A549 treated with Hydrocortisone at 1 μM for 4 hours (cell line): ENCODE measurements at places on chromosomes 5 and 9. TPM values are rescaled to one million over a fixed set of nuclear protein-coding genes. Genes with fewer than 3 reads are reported as not detected.

SH3TC2 gene
- total RNA-seq = 0.60 to 0.99 TPM (median 0.69 TPM) in 5 replicates

KCNIP1 gene
- total RNA-seq = not detected in 5 replicates

UNC5A gene
- 0.39 to 0.78 TPM (median 0.55 TPM) in 5 replicates for total RNA-seq

DOCK8 gene
- 0.20 to 0.46 TPM (median 0.37 TPM) in 5 replicates for total RNA-seq

SLC31A2 gene
- total RNA-seq = 6.9 to 8.1 TPM (median 7.6 TPM) in 5 replicates

SPATA9 gene
- 0.17 to 0.22 TPM (median 0.18 TPM) in 3 of 5 replicates, not detected in the others for total RNA-seq

SPARC gene
- total RNA-seq = 13.0 to 20.8 TPM (median 19.7 TPM) in 5 replicates

PLGRKT gene
- 22.1 to 26.4 TPM (median 25.5 TPM) in 5 replicates for total RNA-seq

KCTD16 gene
- 0.01 to 0.03 TPM (median 0.02 TPM) in 3 of 5 replicates, not detected in the others for total RNA-seq

RANBP6 gene
- 10.6 to 17.6 TPM (median 14.8 TPM) in 5 replicates for total RNA-seq

SH2D3C gene
- total RNA-seq = 0.09 to 0.24 TPM (median 0.12 TPM) in 3 of 5 replicates, not detected in the others

IFNA21 gene
- not detected in 5 replicates for total RNA-seq

FGF10 gene
- not detected in 5 replicates for total RNA-seq

PCDHA3 gene
- 0.66 to 1.0 TPM (median 0.82 TPM) in 5 replicates for total RNA-seq

FCN2 gene
- not detected in 5 replicates for total RNA-seq

DIPK1B gene
- 6.4 to 9.1 TPM (median 8.0 TPM) in 5 replicates for total RNA-seq

PCDHGA2 gene
- 0.54 to 0.91 TPM (median 0.62 TPM) in 5 replicates for total RNA-seq
